Stimulated activated CD8-positive, alpha-beta memory T cell treated with anti-CD3 and anti-CD28 coated beads, Interleukin-7, amount 100 ng/mL, for 4 hours (primary cell): ENCODE measurements at places on chromosomes 1 and 21.

DNA sequence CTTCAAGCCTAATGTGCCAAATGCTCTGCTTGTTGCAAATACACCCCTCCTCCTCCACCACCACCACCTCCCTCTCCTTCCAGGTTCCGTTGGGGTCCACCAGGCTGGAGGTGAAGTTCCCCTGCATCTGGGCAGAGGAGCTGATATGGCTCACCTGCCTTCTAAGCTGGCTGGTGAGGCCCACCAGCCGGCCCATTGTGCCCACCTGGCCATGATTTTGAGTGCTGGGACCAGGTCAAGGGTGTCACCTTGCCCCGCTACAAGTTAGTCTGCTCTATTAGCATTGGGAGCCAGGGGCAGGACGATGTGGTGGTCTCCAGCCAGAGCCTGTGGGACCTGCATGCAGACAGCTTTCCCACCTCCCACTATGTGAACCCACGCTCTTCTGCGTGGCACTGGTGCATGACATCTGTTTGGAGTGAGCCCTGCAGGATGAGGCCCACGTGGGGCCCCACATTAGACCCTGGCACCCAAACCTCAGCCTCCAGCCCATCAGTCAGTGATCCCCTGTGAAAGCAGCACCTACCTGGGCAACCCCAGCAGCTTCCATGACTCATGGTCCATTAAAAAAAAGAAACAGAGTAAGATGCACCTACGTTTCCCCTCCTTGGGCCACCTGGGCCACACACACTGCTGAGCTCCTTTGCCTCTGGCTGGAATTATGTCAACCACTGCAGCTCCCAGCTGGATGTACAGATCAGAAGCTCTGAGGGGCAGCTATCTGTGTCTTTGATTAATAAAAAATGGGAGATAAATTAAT, 15.6 kb upstream of the CDCP2 start:
- DNase-seq = no peak

GRCh38 chr1:168031627-168032026, 94.8 kb upstream of the MPC2 start:
- DNase-seq = no peak

DNA sequence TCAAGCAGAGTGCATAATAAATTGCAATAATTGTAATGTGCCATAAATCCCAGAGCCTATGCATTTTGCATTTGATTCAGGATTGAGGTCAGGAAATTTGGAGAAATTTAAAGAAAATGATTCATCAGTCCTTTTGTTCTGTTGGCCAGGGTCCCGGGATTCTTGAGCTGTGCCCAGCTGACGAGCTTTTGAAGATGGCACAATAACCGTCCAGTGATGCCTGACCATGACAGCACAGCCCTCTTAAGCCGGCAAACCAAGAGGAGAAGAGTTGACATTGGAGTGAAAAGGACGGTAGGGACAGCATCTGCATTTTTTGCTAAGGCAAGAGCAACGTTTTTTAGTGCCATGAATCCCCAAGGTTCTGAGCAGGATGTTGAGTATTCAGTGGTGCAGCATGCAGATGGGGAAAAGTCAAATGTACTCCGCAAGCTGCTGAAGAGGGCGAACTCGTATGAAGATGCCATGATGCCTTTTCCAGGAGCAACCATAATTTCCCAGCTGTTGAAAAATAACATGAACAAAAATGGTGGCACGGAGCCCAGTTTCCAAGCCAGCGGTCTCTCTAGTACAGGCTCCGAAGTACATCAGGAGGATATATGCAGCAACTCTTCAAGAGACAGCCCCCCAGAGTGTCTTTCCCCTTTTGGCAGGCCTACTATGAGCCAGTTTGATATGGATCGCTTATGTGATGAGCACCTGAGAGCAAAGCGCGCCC, 8.7 kb downstream of the PROX1 start:
- DNase-seq = no peak

DNA sequence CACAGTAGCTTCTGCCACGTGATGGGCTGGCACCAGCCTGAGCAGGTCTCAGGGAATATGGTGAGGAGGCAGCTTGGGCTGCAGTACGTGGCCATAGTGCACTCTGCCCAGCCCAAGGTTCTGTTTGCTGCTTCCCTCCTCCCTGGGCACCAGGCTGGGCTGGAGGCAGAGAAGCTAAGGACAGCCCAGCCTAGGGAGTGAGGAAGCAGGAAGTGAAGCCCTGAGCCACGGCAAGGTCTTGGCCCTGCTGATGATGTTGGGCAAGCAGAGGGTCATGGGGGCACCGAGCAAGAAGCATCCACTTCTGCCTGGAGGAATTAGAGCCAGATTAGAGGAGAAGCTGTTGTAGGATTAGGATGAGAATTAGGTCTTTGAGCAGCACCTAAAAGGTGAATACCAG, 326.7 kb upstream of the VAMP3 start:
- no peak for DNase-seq

- no peak for DNase-seq
These were observed 18.1 kb upstream of the SLC19A1 start for GRCh38 chr21:45560106-45561021.

DNA sequence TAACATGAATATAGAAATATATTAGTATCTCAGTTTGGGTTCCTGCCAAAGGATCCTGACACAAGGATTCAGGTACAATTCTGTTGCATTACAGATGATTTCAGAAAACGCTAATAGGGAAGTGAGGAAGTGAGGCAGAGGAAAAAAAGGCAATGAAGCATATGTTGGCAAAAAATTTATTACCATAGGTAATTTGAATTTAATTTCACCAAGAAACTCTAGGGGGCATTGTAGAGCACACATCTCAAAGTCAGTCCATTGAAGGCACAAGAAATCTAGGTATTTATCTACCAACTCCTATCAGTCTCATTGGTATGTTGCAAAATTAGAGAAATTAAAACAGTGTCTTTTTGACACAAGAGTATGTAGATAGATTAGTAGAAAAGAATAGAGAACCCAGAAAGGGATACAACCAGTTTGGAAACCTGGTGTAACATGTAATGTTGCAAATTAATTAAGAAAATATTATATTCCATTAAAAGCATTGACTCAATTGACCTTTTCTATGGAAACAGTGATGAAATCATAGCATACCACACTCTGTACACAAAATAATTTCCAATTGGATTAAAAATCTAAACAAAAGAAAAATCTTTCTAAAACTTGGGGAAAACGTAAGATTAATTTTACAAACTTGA, 104.9 kb upstream of the SNX7 start:
- DNase-seq = no peak

DNA sequence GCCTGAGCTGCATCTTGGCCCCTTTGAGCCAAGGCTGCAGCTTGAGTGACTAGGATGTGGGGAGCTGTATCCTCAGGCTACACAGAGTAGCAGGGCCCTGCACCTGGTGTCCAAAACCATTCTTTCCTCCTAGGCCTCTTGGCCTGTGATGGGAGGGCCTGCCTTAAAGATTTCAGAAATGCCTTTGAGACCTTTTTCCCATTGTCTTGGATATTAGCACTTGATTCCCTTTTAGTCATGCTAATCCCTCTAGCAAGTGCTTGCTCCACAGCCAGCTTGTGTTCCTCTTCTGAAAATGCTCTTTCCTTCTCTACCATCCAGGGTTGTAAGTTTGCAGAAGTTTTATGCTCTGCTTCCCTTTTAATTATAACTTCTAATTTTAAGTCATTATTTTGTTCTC, 21.7 kb upstream of the KIRREL1 start:
- no peak for DNase-seq

- no peak for DNase-seq
These were observed 38.0 kb upstream of the TIAM1 start for GRCh38 chr21:31382060-31382459.

GRCh38 chr1:97488530-97488929, 432.3 kb downstream of the DPYD start:
- DNase-seq = no peak

DNA sequence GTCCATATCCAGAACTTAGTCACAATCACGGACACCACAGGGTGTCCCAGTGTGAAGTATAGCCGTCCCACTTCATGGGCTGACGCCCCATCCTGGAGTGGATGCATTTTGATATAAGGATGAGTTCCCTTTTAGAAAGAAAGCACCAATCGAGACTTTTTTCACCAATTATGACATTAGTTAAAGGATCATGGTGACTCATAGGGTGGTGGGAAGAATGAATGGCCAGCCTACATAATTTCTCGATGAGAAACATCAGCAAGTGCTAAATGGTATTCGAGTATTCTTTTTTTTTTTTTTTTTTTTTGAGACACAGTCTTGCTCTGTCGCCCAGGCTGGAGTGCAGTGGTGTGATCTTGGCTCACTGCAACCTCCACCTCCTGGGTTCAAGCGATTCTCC, 38.5 kb upstream of the USP1 start:
- DNase-seq = no peak

- no peak for DNase-seq
These were observed 1.5 kb upstream of the NEK7 start for GRCh38 chr1:198155253-198155652.

DNA sequence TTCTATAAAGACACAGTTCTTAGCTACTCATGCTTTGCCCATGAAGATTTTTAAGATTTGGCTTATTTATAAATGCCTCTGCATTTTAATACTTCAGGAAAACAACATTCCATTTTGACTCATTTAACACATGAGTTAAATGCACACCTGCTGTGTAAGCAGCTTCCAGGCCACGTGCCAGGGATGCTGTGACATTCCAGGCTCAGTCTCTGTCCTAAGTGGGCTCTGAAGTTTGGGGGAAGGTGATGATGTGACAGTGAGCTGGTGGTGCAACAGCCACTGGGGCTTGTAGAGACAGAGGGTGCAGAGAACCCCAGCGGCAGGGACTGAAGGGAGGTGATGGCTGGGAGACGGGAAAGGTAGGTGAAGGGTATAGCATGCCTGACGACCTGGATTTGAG, 40.7 kb downstream of the HHAT start:
- no peak for DNase-seq

DNA sequence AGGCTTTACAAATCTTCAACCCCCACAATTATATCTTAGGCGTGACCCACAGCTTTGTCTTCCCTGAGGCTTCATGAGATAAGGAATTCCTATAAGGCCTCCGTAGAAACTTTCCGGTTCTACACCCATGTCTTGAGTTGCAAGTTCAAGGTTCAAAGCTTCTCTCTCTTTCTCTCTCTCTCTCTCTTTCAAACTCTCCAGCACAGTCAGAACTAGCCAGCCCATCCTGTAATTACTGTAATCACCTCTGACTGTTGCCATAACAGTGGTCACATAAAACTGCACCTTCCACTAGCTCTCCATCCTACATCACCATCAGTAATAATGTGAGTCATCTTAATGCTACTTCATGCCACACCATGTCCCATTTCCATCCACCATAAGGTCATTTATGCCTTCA, 90.0 kb upstream of the NFASC start:
- no peak for DNase-seq

DNA sequence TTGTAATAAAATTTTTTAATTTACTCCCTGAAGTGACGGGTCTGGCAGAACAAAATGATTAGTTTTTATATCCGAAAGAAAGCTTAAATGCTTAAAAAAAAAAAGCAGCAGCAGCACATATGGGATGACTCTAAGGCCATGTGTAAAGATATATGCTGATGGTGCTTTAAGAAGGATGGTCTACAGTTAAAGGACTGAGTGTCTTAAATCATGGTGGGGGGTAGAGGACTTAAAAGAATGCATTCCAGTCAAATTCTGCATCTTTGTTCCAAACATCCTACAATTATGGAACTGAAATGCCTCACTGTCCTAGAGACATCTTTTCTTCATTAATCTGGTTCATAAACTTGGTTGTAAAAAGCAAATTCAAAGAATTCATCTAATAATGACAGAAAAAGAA, 7.0 kb downstream of the KDM5B start:
- DNase-seq = no peak

DNA sequence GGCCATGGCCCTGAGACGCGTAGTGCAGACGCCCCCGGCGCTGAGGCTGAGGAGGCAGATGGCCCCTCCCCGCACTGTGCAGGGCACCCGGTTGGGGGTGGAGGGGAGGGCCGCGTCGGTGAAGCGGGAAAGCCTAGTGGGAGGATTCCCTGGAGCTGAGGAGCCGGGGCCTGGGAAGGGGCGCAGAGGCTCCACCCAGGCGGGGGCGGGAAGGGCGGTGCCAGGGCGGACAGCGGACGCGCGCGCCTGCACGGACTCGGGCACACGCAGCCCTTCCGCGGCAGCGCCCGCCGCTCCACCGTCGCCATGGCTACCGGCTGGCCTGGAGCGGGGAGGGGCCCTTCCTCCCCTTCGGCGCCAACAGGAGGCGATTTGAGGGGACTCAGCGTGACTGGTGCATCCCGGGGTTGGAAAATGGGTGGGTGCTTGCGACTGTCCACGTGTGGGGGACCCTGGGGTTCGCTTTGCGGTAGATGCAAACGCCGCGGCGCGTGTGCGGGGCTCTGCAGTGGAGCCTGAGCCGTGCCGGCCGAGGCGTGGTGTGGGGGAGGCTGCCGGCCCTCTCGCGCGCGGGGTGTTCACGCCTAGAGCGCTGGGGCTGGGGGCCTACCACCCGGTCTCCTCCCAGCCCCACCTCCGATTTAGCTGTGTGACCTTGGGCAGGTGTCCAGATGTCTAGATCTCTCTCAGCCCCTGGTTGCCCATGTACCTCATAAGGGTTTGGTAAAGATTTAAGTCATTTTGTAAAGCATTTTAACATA, 35.1 kb downstream of the PTPRF start:
- DNase-seq = no peak

GRCh38 chr21:44083631-44084291, 23.4 kb upstream of the PWP2 start:
- DNase-seq = peak; percentile 46

- DNase-seq = no peak
These were observed 435.9 kb downstream of the KIF26B start for GRCh38 chr1:245590726-245591125.

DNA sequence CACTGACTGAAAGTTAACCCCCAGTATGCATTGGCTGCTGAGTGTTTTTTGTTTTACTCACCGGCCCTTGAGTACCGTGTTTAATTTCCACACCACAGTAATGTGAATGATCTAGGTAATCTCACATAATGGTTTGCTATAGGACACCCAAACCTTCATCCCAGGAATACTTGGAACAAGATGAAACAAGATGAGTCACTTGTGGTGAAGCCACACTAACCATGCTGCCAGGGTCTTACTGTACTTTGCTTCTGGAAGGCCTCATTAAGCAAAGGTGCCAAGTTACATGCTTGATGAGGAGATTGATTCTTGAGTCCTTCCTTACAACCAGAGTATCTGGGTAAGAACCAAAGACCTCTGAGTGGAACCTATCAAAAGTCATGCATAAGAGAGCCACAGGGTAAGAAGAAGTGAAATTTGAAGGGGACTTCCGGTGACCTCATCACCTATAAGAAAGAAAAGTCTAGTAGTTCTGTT, 163.3 kb downstream of the NRIP1 start:
- no peak for DNase-seq

- DNase-seq = no peak
These were observed 1814.0 kb downstream of the PLA2G4A start for GRCh38 chr1:188642704-188643103.

GRCh38 chr1:183987593-183988318, 49.8 kb downstream of the COLGALT2 start:
- no peak for DNase-seq

- no peak for DNase-seq
These were observed at the start of gene WNT9A for GRCh38 chr1:227947676-227948492. Gene WNT9A, minus strand, starts transcription at chr1:227947932. Its CDS starts 45 bp downstream, at chr1:227947887.

- no peak for DNase-seq
These were observed 225.4 kb upstream of the NRIP1 start for GRCh38 chr21:15289896-15290841.
